ENCODE measurements at places on chromosomes 5 and 9.

GRCh38 chr9:116337015-116337414 is 183.4 kb downstream of the PAPPA start:
- DNase-seq, result no peak

GRCh38 chr9:126523611-126524111 is 90.1 kb upstream of the LMX1B start:
- DNase-seq, result peak; percentile 54

DNA sequence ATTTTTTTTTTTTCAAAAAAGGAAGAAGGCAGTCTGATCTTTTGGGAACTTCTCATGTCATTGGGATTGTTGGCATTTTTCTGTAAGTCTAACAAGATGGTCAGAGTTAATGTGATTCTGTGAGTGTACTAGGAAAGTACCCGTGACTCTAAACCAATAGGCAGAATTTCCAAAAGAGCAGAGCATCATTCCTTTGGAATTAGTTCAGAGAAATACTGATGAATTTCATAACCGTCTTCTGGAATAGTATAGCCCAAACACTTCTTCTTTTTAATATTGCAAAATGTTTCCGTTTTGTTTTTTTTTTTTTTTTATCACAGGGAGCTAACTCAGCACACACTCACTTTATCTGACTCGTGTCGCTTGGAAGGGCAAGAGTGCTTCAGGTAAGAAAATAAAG is 407.4 kb downstream of the DTWD2 start:
- no peak for DNase-seq

- DNase-seq, result peak; percentile 41
Observed at GRCh38 chr5:134541736-134542376, 16.4 kb downstream of the JADE2 start.

GRCh38 chr9:122228568-122229484 is at the start of gene LHX6:
LHX6 (minus strand) TSS chr9:122228957; CDS start chr9:122228740, 217 bp downstream.
- DNase-seq, result no peak

- DNase-seq, result no peak
Observed at GRCh38 chr5:61327760-61328753, 4.0 kb upstream of the ZSWIM6 start.
